NCI-H1417 (cell line): ENCODE measurements at places on chromosomes 13 and 19.

DNA sequence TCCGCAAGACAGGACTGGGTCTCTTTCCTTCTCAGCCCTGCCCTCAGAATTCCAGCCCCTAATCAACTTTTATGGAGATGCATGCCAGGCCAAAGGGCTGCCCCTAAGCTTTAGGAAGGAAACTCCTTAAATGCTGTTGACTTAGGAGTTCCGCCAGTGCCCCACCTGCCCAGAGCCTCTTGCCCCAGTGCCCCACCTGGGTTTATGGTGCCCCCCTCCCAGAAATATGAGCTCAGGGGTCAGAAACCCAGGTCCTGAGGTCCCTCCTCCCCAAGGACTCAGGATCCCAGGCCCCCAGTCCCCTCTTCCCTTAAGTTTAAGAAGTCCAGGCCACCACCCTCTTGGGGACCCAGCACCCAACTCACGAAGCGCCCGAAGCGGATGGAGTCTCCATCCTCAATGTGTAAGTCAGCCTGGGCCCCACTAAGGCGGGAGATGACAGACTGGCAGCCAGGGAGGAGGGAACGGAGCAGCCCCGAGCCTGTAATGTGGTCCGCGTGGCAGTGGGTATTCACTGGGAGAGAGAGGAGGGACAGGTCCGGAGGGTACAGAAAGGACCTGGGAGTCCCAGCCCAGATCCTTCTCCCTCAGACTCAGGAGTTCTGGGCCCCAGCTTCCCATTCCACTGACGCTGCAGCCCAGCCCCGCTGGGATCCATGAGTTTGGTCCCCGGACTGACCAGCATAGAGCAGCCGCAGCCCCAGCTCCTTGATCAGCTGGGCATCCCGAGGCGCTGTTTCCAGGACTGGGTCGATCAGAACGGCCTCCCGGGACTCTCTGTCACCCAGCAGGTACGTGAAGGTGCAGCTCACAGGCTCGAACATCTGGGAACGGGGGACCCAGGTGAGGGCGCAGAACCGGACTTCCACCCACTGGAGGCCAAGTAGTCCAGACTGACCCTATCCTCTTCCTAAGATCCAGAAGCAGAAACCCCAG is 897 bp downstream of the ETHE1 start:
- no peak for DNase-seq

GRCh38 chr13:58843567-58843966 is 1212.0 kb downstream of the PCDH17 start:
- no peak for DNase-seq

DNA sequence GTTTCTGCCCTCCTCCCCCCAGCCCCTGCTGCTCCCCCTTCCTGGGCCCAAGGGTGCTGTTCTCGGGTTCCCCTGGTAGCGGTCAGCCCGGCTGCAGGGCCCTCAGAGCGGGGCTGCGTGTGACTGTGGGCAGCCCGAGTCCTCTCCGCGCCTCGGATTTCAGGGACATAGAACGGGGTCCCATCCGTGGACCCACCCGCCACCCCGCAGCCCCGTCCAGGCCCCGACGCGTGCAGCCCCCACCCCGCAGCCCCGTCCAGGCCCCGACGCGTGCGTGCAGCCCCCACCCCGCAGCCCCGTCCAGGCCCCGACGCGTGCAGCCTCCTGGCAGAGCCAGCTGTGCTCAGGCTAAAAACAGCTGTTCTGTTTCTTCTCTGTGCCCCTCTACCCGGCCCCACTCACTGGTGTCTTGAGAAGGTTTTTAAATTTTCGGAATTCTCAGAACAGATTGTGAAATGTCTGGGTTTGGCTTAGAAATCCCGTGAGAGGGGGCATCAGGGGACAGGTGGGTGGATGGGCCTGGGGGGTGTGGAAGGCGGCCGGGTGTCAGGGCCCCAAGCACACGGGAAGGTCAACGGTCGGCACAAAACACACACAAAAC is 5.5 kb upstream of the PRTN3 start:
- no peak for DNase-seq

DNA sequence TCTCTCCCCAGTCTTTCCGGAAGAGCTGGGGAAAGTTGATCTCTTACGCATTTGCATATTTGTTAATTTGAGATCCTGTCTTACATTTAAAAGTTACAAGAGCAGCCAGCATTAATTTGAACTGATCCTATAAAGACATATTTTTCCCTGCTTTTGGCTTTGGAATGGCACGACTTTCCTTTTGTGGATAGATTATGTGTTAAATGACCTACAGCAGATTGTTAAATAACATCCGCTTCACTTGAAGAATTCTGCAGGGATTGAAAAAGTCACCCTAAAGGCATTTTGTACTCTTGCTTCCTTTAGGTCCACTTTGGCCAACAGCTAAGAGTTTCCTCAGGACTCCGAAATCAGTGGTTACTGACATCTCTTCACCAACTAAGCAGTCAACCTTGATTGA is 334.0 kb downstream of the TBC1D4 start:
- DNase-seq = no peak

DNA sequence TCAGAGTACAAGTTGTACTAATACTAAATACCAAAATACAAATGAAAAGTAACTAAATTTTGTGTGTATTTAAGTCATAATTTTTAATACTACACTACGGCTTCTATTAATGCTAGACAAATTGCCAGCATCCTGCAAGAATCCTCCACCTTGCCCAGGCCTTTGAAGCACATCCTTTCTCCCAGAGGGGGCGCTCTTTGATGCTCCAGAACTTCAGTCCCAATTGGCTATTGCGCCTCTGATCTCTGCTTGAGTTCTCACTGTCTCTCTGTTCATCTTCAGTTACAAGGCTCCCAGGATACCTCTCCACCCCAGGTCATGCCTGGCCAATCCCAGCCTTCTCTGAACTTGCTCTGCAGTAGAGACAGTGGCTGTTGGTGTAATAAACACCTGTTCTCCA is 141.0 kb downstream of the DCLK1 start:
- DNase-seq = no peak

DNA sequence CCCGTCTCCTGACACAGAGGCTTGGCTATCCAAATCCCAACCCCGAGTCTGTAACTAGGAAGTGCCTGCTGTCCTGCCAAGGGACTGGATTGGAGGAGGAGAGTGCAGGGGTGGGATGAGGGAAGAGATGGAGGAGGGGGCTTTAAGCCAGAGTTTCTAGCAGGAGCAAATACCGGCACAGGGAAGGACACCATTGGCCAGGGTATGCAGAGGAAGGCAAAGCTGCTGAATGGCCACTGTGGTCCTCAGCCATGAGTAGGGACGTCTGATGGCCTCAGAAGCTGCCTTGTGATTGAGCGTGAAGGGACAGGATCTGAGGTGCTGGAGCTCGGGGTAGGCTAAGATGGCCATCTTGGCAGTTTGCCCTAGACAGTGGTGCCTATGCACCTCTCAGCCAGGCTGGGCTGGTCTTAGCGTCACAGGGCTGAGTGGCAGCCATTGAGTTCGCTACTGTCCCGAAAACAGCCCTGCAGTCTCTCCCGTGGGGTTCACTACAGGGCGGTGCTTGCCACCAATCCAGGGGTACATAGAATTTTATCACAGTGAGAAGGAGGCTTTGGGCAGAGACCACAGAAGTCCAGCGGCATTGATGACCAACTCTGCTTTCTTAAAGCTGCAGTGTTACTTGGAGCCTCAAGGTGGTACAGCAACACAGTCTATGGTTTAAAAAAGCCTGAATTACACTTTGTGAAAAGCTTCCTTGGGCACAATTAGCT is 61.8 kb downstream of the AKAP11 start:
- no peak for DNase-seq

GRCh38 chr19:49217382-49217781 is 59.8 kb downstream of the TRPM4 start:
- DNase-seq = no peak

DNA sequence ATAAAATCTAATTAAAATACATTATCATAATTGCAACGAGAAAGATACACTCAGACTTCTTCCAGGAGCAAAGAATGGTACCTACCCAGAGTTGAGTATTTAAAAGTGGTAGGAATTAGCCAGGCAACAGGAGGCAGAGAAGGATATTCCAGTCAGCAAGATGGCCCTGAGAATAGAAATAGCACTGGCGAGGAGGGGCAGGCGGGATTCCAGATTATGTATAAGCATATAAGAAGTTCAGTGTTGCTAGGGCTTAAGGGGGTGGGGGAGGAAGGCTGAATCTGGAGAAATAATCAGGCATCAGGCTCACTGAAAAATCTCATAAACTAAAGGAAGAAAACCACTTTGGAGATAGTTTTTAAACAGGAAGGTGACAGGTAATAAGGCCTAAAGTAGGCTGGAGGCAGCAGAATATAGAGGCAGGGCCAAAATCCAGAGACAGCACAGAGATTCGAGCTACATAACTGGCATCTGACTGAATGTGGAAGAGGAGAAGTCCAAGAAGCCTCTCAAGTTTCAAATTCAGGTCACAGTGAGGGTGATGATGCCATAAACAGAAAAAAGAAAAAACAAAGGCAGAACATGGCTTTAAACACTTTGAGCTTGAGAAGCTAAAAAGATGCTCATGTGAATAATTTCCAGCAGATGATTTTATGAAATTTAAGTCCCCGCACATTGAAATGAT is 7.5 kb downstream of the KPNA3 start:
- no peak for DNase-seq

- DNase-seq = no peak
These were observed 127.2 kb downstream of the SOX1 start for GRCh38 chr13:112194167-112194530.
